ENCODE measurements at places on chromosomes 1 and 21. TPM values are rescaled to one million over a fixed set of nuclear protein-coding genes. Genes with fewer than 3 reads are reported as not detected.

GRCh38 chr1:177411381-177411780, 240.6 kb downstream of the BRINP2 start:
- DNase-seq: no peak

DNA sequence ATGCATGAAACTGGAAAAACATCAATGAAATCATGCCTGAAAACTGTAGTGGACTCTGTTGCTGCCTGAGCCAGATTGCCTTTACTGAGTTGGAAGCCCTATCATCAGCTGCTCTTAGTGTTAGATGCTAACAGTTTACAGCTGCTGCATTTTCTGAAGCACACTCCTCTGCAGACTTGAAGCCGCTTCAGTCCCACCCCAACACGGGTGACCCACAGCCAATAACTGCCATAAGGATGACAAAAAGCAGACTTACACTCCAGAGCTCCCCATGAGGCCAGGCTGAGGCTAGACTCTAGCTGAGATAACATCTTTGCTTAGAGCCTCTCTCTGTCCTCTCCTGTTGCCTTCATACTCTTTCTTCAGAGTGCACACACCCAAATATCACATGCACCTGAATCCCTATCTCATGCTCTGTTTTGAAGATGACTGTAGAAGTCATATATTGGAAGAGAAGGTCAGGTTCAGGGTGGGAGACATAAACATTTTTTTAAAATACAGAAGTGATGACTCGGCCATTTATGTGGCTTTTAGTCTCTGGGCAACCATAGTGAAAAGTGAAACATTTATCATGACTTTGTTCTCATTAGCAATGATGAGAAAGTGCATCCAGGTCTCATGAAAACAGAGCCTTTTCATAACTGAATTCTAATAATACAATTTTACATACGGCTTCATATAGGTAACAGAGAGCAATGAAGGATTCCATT, 161.0 kb downstream of the KCNK2 start:
- DNase-seq: no peak

GRCh38 chr1:160216301-160216700, 11.1 kb downstream of the PEA15 start:
- DNase-seq: no peak

GRCh38 chr1:119008483-119009311, 20.6 kb upstream of the TBX15 start:
- no peak for DNase-seq

DNA sequence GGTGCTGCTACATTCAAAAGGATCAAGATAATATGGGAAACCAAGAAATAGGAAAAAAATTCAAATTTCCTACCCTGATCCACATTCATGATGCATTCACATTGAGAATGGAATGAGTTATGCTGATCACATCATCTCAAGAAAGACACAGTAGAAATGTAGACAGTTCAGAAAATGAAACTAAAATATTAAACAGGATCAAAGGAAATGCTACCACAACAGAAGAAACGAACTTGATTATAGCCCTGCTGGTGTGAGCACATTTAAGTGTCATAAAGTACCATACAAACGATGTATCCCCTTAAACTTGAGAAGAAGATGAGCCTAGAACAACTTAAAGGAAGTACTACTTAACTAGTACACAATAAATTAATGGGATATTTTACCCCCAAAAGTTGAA, 21.3 kb downstream of the SYDE2 start:
- no peak for DNase-seq

DNA sequence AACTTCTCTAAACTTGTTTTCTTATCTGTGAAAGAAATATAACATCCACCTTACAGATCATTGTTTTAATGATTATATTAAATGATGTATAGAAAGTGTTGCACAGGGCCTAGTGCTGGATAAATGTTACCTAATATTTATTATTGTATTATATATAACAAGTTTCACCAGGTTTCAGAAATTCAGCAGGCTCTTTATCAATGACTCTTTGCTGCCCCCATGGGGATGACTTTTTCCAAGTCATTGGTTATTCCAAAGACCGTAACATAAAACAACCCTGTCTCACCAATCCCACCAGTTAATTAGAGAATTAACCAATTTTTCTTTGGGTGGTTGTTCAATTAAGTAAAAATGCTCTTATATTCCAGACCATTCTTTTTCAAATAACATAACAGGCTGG, 7.3 kb upstream of the DEDD start:
- DNase-seq: no peak

- DNase-seq: peak; percentile 69
These were observed 17.1 kb upstream of the TMEM9 start for GRCh38 chr1:201171063-201172036.

- DNase-seq: no peak
These were observed 11.6 kb downstream of the ST6GALNAC3 start for GRCh38 chr1:76086109-76086508.

GRCh38 chr1:53272349-53272748, 34.0 kb upstream of the MAGOH start:
- no peak for DNase-seq

DNA sequence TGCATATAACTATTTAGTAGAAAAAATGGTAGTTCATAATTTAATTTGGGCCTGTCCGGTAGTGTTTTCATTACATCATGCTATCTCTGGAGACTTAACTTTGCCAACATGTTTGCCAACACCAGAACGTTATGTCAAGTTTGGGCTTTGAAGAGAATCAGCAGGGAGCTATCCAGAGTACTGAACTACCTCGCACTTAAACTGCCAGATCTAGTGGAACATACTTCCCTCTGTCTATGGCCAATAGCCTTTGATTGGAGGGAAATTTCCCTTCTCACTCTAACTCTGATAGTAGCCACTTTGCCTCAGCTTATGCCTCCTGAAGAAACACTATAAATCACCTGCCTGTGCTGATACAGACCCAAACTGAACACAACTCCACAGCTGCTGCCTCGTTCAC, 10.0 kb downstream of the LRRC53 start:
- DNase-seq: no peak

DNA sequence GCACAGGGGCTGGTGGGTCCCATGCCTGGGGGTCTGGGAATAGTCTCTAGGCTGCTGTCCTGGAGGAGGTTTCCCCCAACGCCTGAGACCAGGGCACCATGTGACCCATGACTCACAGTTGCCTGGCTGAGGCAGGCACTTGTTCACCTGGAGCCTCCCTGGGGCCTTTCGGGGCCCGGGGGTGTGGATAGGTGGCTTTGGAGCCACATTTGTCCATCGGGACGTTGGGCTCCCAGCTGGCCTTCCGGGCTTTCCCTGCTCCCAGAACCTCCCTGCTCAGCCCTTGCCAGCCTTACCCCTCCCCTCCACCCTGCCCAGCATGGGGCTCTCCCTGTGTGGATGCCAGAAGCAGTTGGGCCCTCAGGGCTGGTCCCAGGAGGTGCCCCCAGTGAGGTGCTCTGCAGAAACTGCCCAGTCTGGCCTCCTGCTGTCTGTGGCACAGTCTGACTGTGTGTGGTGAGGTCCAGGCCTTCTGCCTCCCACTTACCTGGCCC, 14.2 kb downstream of the COL6A1 start:
- peak; percentile 32 for DNase-seq

GRCh38 chr1:202578565-202578964, 131.7 kb downstream of the SYT2 start:
- DNase-seq: no peak

Gene DNASE2B
- total RNA-seq: not detected

Gene CTSK
- 4.9 TPM for total RNA-seq

Gene RAVER2
- 30.1 TPM for total RNA-seq

Gene S100A7
- not detected for total RNA-seq

Measured in Right ventricle myocardium superior (tissue), 1 donor.